ENCODE measurements at places on chromosomes 2 and 18.

DNA sequence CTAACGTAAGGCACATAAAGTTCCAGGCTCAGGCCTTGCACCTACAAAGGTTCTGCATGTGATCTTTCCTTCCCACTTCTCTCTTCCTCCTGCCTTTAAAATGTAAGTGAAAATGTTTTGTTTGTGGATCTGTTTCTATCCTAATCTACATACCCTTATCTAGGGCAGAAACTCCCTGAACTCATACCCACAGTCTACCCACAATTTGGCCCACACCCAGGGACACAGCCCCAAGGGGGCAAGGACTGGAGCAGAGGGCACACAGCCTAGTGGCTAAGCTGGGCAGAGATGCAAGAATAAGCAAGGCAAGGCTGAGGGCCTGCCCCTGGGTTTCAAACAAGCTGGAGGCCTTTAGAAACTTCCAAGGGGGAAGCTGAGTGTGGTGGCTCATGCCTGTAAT is 71.0 kb downstream of the HS1BP3 start:
- DNase-seq: no peak

DNA sequence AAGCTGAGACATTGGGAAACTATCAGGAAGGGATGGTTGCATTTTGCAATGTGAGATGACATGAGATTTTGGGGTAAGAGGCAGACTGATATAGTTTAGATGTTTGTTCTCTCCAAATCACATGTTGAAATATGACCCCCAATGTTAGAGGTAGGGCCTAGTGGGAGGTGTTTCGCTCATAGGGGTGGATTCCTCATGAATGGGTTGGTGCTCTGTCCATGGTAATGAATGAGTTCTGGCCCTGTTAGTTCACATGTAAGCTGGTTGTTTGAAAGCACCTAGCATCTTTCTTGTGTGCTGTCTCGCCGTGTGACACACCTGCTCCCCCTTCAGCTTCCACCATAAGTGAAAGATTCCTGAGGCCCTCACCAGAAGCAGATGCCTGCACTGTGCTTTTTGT is 37.7 kb downstream of the TPRKB start:
- no peak for DNase-seq

- no peak for DNase-seq
Observed at GRCh38 chr2:14516844-14517243, 115.7 kb upstream of the LRATD1 start.

DNA sequence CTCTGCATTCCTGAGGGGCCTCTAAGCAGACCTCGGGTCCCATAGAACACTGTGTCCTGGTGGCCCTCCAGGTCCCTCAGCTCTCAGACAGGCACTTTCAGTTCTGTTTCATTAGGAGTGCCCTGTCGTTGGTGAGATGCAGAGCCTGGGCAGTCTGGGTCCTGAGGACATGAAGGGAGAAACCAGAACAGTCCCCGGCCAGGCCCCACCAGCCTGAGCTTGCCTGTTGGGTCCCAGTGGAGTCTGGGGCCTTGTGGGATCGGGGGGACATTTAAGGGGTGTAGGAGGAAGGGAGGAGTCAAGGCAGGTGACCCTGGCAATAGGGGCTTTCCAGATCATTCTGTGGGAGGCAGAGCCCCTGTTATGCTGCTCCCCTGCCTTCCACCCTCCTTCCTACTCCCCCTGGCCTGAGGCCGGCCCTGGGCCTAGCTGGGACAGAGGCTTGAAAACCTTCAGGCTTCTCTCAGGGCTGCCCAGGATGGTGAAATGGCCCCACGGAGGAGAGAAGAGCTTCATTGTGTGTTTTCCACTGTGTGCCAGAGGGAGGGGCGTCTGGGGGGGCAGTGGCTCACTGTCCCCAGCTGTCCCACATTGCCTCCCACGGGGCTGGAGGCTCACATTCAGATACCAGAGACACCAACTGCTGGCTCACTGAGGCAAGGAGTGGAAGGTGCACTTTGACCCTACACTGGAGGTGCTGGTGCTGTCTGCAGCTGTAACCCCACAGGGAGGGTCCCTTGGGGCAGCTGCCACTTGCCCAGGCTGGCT is 26.6 kb upstream of the CATIP start:
- no peak for DNase-seq

GRCh38 chr2:73074110-73075069 is 2.9 kb upstream of the SFXN5 start:
- no peak for DNase-seq

GRCh38 chr2:143231254-143231645 is 102.0 kb downstream of the ARHGAP15 start:
- DNase-seq: no peak

GRCh38 chr2:6073191-6074088 is 381.3 kb downstream of the SOX11 start:
- DNase-seq: no peak

- no peak for DNase-seq
Observed at GRCh38 chr2:236954641-236955040, 131.0 kb upstream of the COPS8 start.

DNA sequence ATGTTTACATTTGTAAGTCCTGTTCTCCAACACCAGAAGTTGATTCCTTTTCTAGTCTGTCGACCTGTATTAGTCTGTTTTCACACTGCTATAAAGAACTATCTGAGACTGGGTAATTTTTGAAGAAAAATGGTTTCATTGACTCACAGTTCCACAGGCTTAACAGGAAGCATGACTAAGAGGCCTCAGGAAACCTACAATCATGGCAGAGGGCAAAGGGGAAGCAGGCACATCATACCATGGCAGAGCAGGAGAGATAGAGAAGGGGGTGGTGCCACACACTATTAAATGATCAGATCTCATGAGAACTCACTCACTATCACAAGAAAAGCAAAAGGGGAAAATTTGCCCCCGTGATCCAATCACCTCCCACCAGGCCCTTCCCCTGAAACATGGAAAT is 112.8 kb upstream of the MAP3K20 start:
- DNase-seq: no peak

- no peak for DNase-seq
Observed at GRCh38 chr2:181861379-181861778, 30.2 kb upstream of the ITPRID2 start.

- DNase-seq: no peak
Observed at GRCh38 chr2:149972066-149972465, 384.5 kb upstream of the MMADHC start.

DNA sequence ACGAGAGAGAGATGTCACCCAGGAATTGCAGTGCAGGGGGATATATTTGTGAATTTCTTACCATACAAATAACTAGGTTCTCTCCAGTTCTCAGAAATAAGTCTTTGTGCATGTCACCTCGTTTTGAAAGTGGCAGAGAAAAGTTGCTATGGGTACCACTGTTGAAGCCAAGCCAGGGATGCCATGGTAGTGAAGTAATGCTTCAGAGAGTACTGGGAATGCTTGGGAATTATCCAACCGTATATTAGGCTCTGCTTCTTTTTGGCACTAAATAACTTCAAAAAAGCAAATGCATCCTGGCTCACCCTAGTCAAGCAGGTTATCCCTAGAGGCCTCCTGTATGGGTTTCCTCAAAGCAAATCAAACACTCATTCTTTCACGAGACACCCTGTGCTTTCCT is 50.7 kb upstream of the DDX18 start:
- DNase-seq: no peak

DNA sequence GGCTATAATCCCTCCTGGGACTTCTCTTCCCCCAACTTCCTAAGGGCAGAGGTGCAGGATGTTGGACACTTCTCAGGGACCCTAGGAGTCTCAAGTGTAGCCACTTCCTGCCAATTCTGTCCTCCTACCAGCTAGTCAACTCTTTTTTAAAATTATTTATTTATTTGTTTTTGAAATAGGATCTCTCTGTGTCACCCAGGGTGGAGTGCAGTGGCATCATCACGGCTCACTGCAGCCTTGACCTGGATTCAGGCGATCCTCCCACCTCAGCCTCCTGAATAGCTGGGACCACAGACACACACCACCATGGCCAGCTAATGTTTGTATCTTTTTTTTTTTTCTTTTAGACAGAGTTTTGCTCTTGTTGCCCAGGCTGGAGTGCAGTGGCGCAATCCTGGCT is 11.5 kb downstream of the SFTPB start:
- DNase-seq: no peak

- DNase-seq: no peak
Observed at GRCh38 chr2:12334412-12334966, 382.2 kb upstream of the TRIB2 start.

GRCh38 chr2:190679813-190680591 is 31.1 kb downstream of the NAB1 start:
- DNase-seq: peak; percentile 19

DNA sequence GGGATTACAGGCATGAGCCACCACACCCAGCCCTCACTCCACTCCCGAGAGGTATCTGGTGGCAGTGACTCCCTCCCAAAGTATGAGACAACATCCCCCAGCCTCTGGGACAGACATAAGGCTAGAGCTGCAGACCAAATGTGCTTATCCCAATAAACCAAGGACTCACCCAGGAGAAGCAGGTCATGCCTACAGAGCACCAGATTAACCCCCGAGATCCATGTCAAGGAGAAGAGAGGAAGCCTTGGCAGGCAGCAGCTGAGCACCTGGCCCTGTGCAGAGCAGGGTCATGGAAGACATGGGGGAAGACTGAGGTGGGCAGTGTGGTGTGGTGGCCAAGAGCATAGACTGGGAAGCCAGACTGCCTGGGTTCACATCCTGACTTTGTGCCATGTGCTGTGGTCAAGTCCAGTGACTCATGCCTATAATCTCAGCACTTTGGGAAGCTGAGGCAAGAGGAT is 7.2 kb downstream of the RAB11FIP5 start:
- no peak for DNase-seq

DNA sequence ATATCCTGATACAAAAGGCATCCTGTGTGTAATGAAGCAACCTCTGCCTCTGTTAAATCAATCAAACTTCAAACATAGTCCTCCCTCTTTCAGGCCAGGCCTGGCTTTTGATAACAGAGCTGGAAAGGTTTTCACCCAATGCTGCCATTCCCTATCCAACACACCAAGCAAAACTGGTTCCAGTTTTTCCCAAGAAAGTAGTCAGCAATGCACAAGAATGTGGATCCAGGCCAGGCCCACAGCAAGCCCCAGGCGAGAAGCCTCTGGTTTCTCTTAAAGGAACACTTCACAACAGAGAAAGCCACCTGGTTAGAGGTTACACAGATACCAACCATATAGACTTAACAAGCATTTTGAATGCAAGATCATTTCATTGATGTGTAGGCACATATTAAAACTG is 49.2 kb upstream of the CCDC150 start:
- DNase-seq: no peak

DNA sequence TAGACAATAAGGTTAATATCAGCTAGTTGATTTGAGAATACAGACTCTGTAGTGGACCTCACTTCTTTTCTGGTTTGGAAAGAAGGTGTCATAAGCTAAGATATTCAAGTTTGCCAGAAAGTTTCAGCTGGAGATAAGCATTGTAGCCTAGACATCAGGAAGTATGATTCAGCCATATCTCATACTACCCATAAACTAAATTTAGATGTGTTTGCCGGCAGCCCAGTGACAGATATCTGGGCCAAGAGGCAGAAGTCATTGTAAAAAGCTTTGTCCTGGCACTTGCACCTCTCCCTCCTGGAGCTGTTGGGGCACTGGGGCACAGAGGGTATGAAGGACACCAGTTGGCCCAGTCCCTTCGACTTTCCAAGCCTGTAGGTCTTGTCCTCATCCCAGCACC is 128.0 kb downstream of the EPHA4 start:
- no peak for DNase-seq

GRCh38 chr18:76339246-76339620 is 155.8 kb downstream of the ZNF516 start:
- DNase-seq: no peak

- DNase-seq: no peak
Observed at GRCh38 chr2:228446734-228447133, 265.2 kb upstream of the SPHKAP start.

DNA sequence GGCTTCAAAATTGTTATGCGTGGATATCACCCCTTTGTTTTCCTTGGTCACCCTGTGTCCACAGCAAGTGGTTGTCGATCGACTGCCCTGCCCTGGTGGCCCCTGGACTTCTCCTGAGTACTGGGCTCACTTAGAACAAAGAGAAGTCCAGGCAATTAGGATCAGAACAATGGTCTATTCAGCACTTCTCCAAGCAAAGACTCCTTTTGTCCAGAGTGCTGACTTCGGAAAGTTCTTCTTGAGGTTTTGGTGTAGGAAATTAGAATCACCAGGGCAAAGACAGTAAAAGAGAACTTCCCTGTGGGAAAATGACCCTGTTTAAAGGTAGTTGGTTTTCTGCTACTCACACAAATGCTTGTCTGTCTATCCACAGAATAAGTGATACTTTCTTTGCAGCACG is 173.9 kb downstream of the FHOD3 start:
- DNase-seq: no peak

DNA sequence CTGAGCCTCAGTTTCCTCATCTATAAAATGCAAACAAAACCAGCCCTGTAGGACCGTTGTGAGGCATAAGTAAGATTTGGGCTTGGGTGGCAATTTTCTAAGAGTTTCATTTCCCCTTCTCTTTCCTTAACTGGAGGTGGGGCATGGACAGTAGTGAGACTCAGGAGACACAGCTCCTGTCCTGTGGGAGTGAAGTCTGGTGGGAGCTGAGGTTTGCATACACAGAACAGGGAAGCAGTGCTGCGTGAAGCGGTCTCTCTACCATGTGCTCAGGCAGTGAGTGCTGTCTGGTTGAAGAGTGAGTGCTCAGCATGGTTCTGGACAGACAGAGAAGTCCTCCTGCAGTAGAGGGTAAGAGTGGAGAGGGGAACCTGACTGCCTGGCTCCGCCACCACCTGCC is 62.3 kb upstream of the MCFD2 start:
- DNase-seq: no peak

- no peak for DNase-seq
Observed at GRCh38 chr2:101987832-101988231, 3.9 kb upstream of the IL1R2 start.

DNA sequence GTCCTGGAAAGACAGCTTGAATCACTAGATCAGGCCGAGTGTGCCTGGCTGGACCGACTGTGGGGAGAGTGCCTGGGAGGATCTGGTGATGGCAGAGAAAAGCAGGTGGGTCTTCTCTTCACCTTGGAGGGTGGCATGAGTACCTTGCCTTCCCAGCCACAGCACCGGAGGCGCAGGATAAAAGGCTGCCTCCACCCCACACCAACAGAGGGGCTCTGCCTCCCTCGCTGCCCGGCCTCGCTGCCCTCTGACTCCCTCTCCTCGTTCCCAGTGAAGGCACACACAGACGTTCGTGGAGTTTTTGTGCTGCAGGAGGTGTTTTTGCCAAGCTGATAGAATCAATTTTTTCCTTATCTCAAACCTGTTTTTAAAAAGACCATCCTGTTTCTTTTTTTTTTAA is 71.4 kb upstream of the HAAO start:
- no peak for DNase-seq

DNA sequence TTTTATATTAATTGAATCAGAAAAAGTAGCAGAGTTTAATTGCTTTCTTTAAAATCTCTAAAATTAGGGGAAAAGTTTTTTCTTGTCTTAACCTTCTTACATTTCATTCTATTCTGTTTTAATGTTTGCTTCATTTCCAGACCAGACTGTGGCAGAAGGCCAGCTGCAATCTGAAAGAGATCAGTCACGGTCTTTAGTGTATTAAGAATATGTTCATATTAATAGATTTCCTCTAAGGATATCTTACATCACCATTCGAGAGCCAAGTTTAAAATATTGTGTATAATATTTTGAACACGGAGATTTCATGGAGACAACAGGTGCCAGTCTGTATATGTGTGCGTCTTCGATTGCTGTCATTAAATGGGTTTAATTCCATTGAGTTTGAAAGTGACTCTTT is 230.9 kb upstream of the ZSWIM2 start:
- DNase-seq: no peak

GRCh38 chr2:130261970-130262760 is 63.9 kb upstream of the TUBA3E start:
- DNase-seq: no peak
